ENCODE measurements at places on chromosomes 16 and 17.

DNA sequence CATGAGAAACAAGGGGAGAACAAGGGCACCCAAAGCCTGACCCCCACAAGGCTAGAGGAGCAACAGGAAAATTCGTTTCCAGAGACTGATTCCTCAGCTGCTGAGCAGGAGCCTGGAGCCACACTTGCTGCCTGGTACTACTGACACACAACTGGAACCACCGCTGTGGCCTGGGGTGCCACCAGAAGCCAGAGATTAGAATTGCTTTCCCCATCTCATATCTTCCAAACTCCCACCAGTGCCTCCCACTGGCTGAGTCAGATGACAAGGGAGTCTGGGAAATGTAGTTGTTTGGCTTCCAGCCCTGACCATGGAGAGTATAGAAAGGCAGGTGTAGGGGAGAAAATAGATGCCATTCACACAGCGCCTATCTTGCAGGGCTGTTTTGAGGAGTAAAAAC lies 4.1 kb upstream of the TMEM11 start:
- DNase-seq: no peak

DNA sequence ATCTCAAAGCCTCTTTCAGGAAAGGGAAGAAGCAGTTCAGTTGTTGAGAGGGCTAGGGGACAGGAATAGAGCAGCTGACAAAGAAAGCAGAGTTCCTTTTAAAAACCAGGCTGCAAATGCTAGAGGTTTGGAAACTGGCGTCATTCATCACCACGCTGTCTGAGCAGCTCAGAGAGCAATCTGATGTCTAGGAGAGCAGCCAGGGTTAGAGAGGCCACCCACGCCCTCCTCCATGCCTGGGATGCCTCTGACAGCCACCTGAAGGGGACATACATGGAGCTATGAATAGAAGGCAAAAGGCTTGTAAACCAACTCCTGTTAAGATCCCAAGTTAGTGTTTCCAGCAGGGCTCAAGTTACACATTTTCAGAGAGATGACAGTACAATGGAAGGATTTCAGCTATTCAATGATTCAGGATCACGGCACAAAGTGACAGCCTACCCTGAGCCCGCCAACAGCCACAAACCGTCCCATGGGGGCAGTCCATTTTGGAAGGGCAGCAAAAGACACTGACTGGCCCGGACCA lies 12.4 kb downstream of the RAB5C start:
- no peak for DNase-seq

DNA sequence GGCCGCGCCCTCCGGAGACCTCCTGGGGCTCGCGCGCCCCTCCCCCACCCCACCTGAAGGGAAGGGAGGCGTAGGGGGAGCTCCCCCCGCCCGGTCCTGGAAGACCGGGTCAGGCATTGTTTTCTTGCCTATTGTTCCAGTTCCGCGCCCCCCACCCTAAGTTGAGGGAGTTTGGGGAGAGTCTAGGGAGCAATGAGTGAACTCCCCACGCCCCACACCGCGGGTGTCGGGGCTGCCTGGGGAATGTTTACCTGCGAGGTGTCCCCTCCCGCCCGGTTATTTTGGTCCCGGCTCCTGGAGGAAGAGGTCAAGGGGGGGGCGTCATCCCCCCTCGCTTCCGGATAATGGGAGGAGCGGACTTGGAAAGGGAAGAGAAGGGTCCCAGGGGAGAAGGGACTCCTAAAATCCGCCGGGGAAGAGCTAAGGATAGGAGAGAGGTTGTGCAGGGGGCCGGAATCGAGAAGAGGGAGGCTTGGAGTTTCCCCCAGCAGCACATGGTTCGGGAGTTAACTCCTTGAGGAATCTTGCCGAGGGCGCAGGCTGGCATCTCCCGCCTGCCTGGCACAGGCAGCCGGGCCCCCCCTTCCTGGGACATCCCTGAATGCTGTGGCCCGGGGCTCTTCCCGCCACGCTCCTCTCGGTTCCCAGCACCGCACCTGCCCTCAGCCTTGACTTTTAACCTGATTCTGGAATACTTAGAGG lies 881 bp downstream of the MLLT6 start:
- peak; percentile 63 for DNase-seq

- DNase-seq: peak; percentile 36
These were observed 24.2 kb downstream of the MPG start for GRCh38 chr16:102060-102855.

DNA sequence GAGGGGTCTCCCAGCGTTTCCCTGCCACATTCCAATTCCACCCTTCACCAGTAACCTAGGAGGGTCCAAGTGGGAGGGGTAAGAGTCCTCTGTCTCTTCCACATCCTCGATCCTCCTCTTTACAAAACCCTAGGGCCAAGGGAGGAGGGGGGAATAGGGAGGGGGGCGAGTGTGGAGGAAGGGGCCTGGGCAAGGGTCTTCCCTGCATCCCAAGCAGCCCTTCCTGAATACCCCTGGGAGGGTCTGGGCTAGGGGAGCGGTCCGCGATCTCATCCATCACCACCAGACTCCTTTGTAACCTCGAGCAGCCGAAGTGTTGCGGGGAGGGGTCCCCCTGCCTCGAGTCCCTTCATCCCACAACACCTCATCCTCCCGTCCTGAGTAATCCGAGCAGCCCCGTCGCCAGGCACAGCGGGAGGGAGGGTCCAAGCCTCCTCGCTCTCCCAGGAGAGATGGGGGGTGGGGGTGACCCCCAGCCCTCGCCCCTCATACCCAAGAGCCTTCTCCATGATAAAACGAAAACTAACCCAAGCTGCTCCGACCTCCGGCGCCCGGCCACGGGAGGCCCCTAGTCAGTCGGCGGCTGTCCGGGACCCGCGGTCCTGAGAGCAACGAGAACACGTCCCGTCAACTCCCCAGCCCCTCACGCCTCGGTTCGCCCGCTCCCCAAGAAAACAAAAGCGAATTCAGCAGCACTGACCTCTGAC lies 502 bp downstream of the SMPD3 start:
- DNase-seq: no peak

DNA sequence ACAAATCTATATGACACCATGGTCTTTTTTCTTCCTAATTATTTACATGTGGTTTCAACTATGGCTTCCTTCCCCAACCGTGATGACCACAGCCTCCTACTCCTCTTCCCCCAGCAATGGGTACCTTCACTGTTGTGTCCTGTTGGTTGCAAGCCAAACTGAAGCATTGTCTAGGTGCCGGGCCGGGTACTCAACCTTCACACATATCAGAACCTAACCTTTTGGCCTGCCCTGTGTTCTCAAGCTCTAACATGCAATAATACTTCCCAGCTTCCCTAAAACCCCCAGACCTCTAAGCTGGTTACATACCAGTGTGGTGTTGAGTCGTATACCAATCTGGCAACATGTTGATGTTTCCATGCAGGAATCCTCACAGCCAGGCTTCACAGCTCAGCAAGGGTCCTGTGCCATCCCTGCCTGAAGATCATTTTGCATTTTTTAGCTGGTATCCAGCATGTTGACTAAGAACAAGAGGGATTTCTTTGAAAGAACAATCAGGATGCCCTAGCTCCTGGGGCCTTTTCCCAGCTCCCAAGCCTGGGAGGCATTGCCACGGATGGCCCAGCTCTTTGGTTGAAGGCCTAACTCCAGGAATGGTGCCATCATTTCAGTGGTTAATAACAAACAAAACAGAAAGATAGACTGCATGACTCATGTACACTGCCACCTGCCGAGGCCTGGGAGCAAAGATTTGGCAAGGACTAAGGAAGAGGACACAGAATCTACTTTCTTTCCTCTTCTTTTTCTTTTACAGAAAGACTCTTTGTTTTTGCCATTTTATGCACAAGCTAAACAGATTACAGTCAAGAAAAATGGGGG lies 373.7 kb upstream of the SALL1 start:
- DNase-seq: no peak

DNA sequence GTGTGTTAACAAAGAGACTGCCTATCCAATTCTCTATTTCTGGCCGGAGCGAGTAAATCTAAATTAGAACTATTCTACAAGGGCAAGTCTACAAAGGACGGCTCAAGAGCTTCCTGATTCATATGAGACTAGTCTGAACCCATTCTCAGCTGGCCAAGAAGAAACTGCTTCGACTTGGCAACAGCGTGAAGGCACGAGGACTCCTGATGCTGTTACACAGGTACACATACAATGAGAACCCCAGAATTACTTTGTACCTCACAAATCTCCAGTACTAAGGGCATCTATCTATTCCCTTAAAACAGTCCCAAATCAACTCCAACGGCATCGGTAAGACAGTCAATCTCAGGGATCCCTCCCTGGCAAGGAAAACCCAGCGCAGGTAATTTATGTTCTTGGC lies 1.5 kb downstream of the CRK start:
- DNase-seq: no peak

DNA sequence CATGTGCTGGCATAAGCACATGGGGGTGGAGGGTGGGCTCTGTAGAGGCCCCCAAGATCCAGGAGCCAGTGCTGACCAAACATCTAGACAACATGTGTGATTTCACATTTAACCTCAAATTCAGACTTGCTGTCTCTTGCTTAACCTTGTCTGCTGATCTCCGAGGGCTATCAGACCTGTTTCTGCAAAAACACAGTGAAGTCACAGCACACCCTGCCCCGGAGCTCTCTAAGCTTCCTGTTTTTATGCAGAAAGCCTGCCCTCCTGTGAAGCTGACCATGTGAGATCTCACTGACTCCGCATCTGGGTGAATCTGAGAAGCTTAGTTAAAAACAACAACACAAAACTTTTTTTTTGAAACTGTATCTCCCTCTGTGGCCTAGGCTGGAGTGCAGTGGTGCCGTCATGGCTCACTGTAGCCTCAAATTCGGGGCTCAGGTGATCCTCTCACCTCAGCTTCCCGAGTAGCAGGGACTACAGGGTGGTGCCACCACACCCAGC lies 6.6 kb upstream of the DPEP2 start:
- peak; percentile 52 for DNase-seq

DNA sequence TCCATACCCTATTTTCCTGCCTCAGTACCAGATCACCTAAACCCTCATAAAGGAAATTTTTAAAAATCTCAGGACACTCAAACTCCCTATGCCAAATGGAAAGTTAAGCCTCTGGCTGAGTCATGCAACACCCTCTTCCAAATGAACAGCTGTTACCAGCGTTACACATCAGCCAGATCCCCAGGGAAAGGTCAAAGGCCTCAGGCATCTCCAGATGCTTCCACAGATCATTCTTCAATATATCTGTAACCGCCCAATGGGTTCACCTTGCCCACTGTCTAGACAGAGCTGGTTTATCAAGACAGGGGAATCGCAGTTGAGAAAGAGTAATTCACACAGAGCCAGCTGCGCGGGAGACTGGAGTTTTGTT lies 29.1 kb upstream of the SHCBP1 start:
- DNase-seq: peak; percentile 30

GRCh38 chr16:67860589-67861398 lies 12.1 kb upstream of the EDC4 start:
- no peak for DNase-seq

GRCh38 chr16:71492786-71493185 lies 3.7 kb upstream of the ZNF19 start:
- no peak for DNase-seq

DNA sequence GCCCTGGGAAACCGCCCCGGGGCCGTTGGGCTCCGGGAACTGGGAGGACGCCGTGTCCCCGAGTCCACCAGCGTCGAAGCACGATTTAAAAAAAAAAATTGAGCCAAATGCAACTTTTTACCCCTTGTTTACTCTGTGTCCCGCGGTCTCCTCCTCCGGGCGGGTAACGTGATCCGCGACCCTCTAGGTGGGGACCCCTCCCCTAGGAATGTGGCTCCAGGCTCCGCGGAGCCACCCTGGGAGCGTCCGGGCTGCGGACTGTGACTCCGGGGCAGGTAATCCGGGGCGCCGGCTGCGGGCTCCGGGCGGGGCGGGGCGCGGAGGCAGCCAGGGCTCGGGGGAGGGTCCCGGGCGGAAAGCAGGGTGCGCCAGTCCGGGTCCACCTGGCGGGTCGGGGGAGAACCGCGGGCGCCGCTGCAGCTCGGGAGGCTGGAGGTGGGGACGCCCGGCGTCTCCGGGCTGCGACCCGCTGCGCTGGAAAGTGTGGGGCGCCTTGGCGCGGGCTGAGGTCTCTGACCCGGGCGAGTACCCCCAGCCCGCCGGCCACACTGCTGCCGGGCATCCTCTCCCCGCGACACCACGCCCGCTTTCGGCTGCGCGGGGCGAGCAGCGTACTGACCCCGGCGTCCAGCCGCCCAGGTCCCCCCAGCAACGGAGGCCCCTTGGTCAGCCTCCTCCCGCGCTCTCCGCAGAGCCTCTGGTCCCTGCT lies 852 bp upstream of the HELZ start:
- peak; percentile 38 for DNase-seq

GRCh38 chr16:55386534-55387296 lies 62.7 kb downstream of the IRX6 start:
- DNase-seq: no peak

DNA sequence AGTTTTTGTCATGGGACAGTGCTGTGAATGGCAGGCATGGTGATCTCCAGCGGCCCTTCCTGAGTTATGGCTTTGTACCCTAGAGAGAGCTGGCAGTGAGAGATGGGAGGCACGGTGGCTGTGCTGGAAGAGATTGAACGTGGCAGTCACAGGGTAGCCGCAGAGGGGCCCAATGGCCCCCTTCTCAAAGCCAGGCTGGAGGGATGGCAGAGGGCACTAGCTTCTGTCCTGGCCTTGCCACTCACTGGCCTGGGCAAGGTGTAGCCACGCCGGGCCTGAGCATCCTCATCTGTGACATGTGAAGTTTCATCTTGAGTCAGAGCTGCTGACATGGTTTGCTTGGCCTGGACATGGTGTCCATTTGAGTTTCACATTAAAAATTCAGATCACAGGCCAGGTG lies 3.9 kb upstream of the ATP2A1 start:
- DNase-seq: no peak
